Activated T-cell treated with anti-CD3 and anti-CD28 coated beads, Interleukin-2, amount 50 U/mL, for 24 hours (primary cell): ENCODE measurements at places on chromosomes 1 and 21.

GRCh38 chr1:28601696-28602095 is 9.6 kb downstream of the RAB42 start:
- DNase-seq = no peak

DNA sequence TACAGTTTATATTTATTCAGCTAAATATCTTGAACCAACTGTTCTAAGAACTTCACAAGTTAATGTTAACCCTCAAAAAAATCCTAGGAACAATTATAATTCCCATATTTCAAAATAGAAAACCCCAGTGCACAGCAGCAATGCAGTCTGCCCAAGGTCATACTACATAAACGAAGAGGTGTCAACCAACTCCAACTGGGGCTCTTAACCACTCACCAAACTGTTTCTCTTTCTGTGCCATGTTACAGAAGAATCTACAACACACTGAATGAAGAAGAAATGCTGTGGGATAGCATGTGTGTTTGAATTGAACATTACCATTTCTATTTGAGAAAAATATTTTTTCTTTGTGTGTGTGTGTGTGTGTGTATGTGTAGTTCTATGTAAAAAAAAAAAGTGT is 35.7 kb downstream of the EIF4G3 start:
- DNase-seq = no peak

- no peak for DNase-seq
Observed at GRCh38 chr1:234320549-234320948, 52.7 kb upstream of the COA6 start.

DNA sequence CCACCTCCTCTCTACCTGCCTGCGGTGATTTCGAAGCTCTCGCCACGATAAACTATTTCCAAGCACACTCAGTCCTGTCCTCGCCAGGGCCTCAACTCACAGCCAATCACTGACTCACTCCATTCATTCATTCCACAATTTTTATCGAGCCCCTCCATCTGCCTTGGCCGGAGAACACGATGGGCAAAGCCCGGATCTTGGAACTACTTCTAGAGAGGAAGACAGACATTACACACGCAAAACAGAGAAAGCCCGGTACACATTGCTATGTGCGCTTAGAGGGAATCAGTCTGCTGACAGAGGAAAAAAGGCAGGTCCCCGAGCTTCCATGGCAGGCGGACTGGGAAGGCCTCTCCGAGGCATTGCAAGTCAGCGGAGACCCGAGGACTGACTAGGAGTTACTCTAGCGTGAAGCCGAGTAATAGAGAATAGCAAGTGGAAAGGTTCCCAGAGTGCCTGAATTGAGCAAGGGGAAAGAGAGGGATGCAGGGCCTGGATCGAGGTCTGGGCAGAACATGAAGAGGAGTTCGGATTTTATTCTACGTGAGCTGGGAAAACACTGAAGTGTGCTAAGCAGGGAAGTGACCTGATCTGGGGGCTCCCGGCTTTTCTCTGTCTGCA is 54.2 kb upstream of the DNAJC6 start:
- no peak for DNase-seq

DNA sequence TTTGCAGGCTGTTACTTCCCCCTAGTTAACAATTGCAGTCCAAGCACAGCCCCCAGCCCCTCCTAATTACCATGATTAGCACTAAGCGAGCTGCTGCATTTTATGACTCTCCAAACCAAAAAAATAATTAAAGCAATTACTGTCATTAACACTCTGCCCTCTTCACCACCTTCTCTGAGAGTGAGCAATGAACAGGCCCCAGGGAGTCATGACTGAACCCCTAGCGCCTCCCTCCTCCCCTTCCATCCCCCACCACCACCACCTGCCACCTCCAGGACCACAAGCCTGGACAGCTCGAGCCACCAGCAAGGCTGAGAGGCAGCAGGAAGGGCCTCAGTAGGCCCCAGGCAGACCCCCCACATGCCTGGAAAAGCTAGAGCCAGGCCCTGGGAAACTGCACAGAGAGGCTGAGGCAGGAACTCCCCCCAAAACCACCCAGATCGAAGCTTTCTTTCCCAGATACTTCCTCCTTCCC is 35.5 kb upstream of the ZC3H12A start:
- DNase-seq = no peak

- no peak for DNase-seq
Observed at GRCh38 chr21:33940164-33940880, 24.7 kb upstream of the ATP5PO start.

DNA sequence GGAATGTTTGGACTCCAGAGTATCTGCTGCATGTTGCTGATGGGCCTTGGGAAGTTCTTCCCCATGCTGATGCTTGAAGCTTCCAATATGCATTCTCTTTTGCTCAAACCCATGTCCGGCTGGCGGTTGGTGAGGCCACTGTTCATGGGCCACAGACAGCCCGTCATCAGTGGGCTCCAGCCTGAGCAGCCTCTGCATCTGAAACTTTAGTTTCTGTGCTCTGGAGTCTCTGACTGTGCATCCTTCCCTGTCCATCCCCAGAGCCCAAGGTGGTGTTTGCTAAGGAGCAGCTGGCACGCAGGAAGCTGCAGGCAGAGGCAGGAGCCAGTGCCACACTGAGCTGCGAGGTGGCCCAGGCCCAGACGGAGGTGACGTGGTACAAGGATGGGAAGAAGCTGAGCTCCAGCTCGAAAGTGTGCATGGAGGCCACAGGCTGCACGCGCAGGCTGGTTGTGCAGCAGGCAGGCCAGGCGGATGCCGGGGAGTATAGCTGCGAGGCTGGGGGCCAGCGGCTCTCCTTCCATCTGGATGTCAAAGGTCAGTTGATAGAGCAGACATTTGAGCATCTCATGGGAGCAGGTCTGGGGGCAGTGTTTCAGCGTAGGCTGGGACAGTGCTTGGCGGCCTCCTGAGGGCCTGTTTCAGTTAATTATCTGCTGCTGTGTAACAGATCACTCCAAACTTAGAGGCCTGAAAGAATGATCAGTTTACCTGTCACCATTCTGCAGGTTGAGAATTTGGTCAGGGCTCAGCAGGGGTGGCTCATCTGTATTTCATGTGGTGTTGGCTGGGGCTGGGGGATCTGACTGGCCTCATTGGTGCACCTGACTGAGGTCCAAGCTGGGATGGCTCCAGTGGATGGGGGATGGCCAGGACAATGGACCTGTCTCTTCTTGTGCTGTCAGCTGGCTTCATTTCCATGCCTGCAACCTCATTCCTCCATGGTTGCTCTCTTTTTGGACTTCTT is 16.6 kb downstream of the OBSCN start:
- no peak for DNase-seq

DNA sequence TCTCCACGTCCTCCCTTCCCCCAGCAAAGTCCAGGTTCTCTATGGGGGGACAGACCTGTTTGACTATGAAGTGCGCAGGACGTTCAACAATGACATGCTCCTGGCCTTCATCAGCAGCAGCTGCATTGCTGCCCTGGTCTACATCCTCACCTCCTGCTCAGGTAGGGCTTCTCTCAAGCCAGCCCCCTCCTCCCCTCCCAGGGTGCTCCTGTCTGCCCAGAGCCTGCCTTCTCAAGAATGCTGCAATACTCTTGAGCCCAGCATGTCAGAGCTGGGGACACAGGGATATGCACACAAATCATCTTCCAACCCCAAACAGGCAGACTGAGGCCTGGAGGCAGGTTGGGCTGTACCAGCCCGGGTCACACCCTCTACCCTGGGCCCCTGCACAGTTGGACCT is 35.4 kb downstream of the DISP3 start:
- no peak for DNase-seq

DNA sequence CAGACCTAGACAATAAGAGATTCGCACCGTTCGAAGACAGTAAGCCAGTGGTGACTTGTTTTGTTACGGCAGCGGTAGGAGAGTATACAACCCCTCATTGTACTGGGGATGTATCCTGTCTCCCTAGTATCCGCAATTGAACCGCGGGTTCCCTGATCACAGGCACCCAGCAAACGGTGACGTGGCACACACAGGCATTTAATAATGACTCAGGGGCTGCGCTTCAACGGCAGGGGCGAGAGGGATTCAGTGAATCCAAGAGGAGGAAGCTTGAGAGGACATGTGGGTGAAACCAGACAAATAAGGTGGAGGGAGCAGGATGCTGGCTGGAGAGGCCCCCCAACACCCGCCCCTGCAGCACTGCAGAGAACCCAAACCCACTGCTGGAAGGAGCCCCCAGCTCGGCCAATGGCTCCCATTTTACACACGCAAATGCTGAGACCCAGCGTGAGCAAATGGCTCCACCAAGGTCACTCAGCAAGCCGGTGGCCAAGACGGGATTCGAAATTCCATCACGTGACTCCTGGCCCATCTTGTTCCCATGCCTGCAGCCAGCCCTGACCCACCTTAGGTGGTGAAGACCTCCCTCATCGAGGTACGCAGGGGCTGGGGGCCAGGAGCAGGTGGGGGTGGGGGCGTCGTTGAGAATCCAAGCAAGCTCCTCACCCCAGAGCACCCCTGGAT is 149.9 kb downstream of the SYF2 start:
- no peak for DNase-seq

- DNase-seq = no peak
Observed at GRCh38 chr1:187634940-187635339, 806.2 kb downstream of the PLA2G4A start.

DNA sequence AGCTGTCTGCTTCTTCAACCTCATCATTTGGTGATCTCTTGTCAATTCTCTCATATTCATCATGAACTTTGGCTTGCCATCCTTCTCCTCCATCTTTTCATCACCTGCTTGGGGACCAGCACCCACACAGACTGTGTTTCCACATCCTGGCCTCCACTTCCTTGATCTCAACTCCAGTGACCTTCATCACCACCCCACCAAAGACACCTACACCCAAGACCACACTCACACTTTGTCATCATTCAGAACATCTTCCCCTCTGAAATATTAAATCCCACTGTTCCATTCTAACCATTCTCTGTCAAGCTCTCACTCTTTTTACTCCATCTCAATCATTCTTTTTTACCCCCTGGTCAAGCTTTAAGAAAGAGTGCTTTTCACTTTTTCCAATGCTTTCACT is 115.5 kb upstream of the VAV3 start:
- no peak for DNase-seq

DNA sequence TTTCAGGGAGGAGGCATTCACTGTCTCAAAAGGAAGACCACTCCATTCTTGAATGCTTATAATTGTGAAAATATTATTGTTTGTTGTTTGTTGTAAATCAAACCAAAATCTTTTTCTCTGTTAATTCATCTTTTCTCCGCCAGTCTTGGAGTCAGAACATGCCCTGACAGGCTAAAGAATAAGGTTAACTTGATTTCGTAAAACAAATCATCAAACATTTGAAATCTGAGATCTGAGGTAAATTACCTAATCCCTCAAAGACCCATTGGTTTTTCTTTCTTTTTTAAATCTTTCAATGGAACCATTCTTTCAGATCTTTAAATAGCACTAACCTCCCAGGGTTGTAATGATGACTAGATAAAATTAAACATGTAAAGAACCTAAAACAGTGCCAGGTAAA is 430.1 kb upstream of the PTBP2 start:
- no peak for DNase-seq

- no peak for DNase-seq
Observed at GRCh38 chr1:163401211-163401610, 79.5 kb downstream of the NUF2 start.

- no peak for DNase-seq
Observed at GRCh38 chr1:94668528-94668927, 127.0 kb upstream of the F3 start.

- DNase-seq = no peak
Observed at GRCh38 chr21:43762303-43763128, 13.6 kb downstream of the CSTB start.

- DNase-seq = no peak
Observed at GRCh38 chr1:47252369-47252768, 20.3 kb upstream of the TAL1 start.

- DNase-seq = no peak
Observed at GRCh38 chr21:28723646-28724045, 269.0 kb downstream of the LTN1 start.

DNA sequence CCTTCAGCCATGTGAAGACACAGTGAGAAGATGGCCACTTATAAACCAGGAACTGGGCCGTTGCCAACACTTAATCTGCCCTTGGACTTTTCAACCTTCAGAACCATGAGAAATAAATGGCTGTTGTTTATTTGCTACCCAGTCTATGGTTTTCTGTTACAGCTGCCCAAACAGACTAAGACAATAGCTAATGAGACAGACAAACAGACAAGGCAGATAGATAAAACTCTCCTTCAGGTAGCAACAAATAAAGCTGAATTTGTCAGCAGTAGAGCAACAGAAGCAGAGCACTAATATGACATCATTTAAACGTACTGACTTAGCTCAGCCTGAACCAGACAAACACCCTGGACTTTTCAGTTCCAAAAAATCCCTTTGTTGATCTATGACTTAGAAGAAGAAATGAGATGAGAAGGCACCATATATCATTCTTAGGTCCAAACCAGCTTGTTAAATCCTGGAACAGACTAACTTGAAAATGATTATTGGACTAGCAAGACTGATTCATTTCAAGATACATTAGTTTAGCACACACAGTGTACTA is 27.0 kb downstream of the ZZZ3 start:
- no peak for DNase-seq

GRCh38 chr1:234601301-234602017 is 8.5 kb downstream of the IRF2BP2 start:
- no peak for DNase-seq

GRCh38 chr1:55067022-55067778 is 27.9 kb downstream of the PCSK9 start:
- no peak for DNase-seq

GRCh38 chr1:89125913-89126580 is at the start of gene GBP2:
Gene GBP2 (minus strand): TSS chr1:89126114. CDS start chr1:89121966, 4,148 bp downstream.
- DNase-seq = no peak

- DNase-seq = no peak
Observed at GRCh38 chr1:7427605-7428300, 343.3 kb upstream of the VAMP3 start.

GRCh38 chr1:179287946-179288345 is 5.7 kb upstream of the SOAT1 start:
- no peak for DNase-seq

GRCh38 chr1:202416641-202417040 is 68.1 kb downstream of the PPP1R12B start:
- no peak for DNase-seq

GRCh38 chr1:114131526-114132220 is 22.0 kb downstream of the SYT6 start:
- no peak for DNase-seq

GRCh38 chr1:53257454-53258081 is 19.2 kb upstream of the MAGOH start:
- no peak for DNase-seq

- no peak for DNase-seq
Observed at GRCh38 chr1:116389013-116389412, 16.0 kb downstream of the ATP1A1 start.

GRCh38 chr1:33379631-33380354 is 51.1 kb downstream of the PHC2 start:
- DNase-seq = no peak
